ENCODE measurements at places on chromosomes 3 and 15. TPM values are rescaled to one million over a fixed set of nuclear protein-coding genes. Genes with fewer than 3 reads are reported as not detected.

DNA sequence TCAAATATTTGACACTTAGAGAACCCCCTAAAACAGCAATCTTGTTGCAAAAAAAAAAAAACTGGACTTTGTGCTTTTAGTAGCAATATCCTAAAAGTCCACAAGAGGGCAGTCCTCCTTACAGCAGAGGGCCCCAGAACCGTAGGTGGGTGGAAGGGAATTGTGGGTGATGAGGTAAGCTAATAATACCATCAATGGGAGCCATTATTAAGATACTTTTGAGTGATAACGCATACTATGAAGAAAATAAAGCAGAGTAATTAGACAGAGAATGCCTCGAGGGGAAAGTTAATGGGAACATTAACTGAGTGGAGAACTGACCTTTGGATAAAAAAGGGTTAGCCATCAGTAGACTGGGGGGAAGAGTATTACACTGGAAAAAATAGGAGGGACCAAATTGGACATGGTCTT is 229.9 kb downstream of the THRB start:
- DNase-seq: peak; percentile 33

DNA sequence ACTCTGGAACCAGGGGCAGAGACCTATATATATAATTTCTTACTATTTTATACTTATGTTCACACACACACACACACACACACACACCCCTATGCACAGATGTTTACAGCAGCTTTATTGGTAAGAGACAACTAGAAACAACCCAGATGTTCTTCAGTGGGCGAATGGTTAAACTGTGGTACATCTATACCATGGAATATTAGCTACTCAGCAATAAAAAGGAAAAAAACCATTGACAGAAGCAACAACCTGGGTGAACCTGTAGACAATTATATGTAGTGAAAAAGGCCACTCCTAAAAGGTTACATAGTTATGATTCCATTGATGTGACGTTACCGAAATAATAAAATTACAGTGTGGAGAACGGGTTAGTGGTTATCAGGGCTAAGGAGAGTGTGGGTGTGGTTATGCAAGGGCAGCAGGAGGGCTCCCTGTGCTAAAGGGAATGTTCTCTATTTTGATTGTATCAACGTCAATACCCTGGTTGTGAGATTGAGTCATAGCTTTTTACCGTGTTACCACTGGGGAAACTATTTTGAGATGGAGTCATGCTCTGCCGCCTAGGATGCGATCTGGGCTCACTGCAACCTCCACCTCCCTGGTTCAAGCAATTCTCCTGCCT is 85.5 kb downstream of the FLNB start:
- DNase-seq: no peak

- DNase-seq: no peak
These were observed 266.3 kb downstream of the CHL1 start for GRCh38 chr3:462851-463250.

GRCh38 chr3:125262161-125262560 is 49.6 kb upstream of the SLC12A8 start:
- no peak for DNase-seq

GRCh38 chr15:39493424-39494067 is 87.3 kb upstream of the THBS1 start:
- no peak for DNase-seq

GRCh38 chr3:62584636-62585035 is 211.3 kb upstream of the FEZF2 start:
- DNase-seq: no peak

GRCh38 chr3:106071306-106071705 is 202.5 kb upstream of the CBLB start:
- DNase-seq: no peak

GRCh38 chr15:67091071-67091979 is 25.9 kb downstream of the SMAD3 start:
- peak; percentile 72 for DNase-seq

DNA sequence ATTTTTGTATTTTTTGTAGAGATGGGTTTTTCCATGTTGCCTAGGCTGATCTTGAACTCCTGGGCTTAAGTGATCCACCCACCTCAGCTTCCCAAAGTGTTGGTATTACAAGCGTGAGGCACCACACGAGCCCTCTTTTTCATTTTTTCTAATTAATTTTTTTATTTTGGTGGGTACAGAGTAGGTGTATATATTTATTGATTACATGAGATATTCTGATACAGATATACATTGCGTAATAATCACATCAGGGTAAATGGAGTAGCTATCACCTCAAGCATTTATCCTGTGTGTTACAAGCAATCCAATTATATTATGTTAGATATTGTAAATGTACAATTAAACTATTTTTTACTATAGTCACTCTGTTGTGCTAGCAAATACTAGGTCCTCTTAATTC is 66.1 kb downstream of the WDR49 start:
- no peak for DNase-seq

- no peak for DNase-seq
These were observed 7.2 kb downstream of the RPL22L1 start for GRCh38 chr3:170862618-170863374.

Gene ROBO2
- 3.0 TPM for total RNA-seq

Gene KIAA1143
- total RNA-seq: 13.7 TPM

Gene NANOGP8
- total RNA-seq: not detected

Gene GOLGA6L9
- total RNA-seq: 5.2 TPM

Gene ABHD14A
- 15.5 TPM for total RNA-seq

Data from body of pancreas (tissue), 4 donors.